ENCODE measurements at places on chromosomes 2 and 18.

- H3K27me3 ChIP-seq = peaks cover 11% of the 10 kb centered on the region
- no peak for ATAC-seq
- H3K36me3 ChIP-seq = no peaks in the 10 kb centered on the region
- no peak overlapping the region for H3K27ac ChIP-seq
- no peak overlapping the region for H3K4me3 ChIP-seq
These were observed 18.0 kb downstream of the RAPGEF4 start for GRCh38 chr2:172753610-172754009.

- H3K4me3 ChIP-seq = no peak overlapping the region
- no peaks in the 10 kb centered on the region for H3K4me1 ChIP-seq
- no peak overlapping the region for H3K27ac ChIP-seq
- H3K36me3 ChIP-seq = no peaks in the 10 kb centered on the region
- peaks cover 4% of the 10 kb centered on the region for H3K27me3 ChIP-seq
- no peak for ATAC-seq
These were observed 72.5 kb downstream of the MTCL1 start for GRCh38 chr18:8777846-8778245.

DNA sequence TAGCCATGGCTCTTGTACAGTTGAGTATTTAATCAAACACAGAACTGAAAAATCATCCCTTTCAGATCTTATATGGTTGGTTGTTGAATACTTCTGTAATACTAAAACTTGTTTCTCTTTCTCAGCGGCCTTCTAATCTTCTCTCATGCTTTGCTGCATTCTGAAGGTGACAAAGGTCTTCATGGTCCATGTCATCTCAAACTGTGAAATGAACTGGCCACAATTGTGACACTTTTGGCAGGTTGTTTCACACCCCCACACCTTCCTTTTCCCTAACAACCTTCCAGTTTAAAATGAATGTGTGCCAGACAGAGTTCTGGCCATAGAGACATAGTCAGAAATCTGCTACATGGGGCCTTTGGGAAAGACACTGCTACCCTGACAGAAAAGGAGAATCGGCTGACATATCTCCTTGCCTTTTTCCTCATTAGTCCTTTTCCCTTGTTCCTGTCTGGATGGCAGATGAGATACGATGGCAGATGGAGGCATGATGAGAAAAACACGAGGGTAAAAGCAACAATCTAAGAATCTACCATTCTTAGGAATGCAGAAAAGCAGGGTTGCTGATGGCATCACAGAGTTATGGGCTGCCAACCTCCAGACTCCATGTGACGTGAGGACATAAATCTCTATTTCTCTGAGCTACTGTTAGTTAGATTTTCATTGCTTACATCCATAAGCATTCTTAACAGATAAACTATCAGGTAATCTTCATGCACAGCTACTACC, 106.5 kb downstream of the PIGN start:
- no peaks in the 10 kb centered on the region for H3K27me3 ChIP-seq
- ATAC-seq = no peak
- no peaks in the 10 kb centered on the region for H3K4me1 ChIP-seq
- H3K27ac ChIP-seq = no peak overlapping the region
- H3K4me3 ChIP-seq = no peak overlapping the region
- H3K36me3 ChIP-seq = peaks cover 3% of the 10 kb centered on the region

GRCh38 chr18:52615321-52615720, 275.3 kb downstream of the DCC start:
- no peak overlapping the region for H3K27ac ChIP-seq
- H3K27me3 ChIP-seq = no peaks in the 10 kb centered on the region
- H3K4me3 ChIP-seq = no peak overlapping the region
- ATAC-seq = no peak
- no peaks in the 10 kb centered on the region for H3K36me3 ChIP-seq
- no peaks in the 10 kb centered on the region for H3K4me1 ChIP-seq

DNA sequence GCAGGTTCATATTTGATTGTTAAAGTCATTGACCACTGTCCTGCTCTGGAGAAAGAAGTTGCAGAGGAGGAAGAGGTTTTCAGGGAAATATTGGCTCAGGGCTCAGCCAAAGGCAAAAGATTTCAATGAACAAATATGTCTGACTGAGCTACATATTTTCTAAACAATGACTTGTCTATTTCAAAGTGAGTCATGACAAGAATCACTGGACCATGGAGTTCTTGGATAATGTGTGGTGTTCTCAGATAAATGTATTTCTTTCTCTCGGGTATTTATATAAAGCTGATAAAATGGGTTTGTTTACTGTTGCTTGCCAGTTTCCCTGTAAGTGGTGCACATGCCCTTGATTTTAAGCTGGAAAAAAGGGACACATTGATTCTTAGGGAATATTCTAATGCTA, 34.3 kb upstream of the RMP24 start:
- no peaks in the 10 kb centered on the region for H3K27me3 ChIP-seq
- H3K27ac ChIP-seq = no peak overlapping the region
- no peak overlapping the region for H3K4me3 ChIP-seq
- H3K4me1 ChIP-seq = no peaks in the 10 kb centered on the region
- H3K36me3 ChIP-seq = no peaks in the 10 kb centered on the region

DNA sequence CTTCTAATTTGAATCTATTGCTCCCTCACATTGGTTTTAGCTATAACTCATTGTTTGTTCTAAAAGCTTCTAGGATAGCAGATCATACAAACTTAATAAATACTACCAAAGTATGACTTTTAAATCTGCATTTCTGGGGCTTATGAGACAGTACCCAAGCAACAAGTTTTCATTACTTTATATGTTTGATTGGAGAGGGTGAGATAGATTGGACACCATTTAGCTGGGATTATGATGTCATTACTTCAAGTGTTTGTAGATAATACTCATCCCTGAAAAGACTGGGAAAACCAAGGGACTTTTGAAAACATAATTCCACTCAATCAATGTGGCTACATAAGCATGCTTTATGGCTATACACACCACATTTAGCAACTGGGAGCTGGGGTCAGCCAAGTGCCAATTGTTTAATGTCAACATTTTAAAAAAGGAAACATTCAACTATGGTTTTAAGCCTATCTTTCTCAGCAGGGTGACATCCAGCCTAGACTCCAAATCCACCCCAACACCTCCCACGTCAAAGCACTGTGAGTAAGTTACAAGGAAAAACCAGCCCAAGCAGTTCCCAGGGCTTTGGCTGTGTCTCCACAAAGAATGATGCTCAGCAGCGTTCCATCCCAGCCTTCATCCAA, 119.9 kb downstream of the ETAA1 start:
- no peaks in the 10 kb centered on the region for H3K4me1 ChIP-seq
- H3K27ac ChIP-seq = no peak overlapping the region
- H3K27me3 ChIP-seq = peaks cover 8% of the 10 kb centered on the region
- H3K4me3 ChIP-seq = no peak overlapping the region
- no peaks in the 10 kb centered on the region for H3K36me3 ChIP-seq

DNA sequence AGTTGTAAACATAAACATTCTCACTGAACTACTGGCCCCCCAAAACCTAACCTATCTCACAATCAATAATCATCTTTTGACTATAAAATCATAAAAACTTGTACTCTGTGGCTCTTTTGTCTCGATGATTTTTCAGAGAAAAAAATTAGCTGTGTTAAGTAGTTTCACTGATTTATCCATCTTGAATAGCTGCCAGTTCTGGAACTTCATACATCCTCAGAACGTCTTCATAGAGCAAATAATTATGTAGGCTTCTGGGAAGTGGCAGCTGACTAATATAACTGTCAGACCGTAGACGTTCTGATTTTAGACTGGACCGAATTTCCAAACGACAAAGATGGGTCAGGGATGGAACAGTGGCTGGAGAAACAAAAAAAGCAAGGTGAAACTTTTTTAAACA, 97.3 kb upstream of the CHAC2 start:
- peaks cover 46% of the 10 kb centered on the region for H3K36me3 ChIP-seq
- H3K4me1 ChIP-seq = peaks cover 6% of the 10 kb centered on the region
- no peak overlapping the region for H3K27ac ChIP-seq

Measured in activated T-helper 17 cell treated with anti-CD3 and anti-CD28 coated beads, Interleukin-2, amount 50 U/mL, for 72 hours (primary cell).